ENCODE measurements at places on chromosomes 13 and 19.

- peak; percentile 52 for DNase-seq
Observed at GRCh38 chr13:62014299-62014698, 598.6 kb upstream of the PCDH20 start.

DNA sequence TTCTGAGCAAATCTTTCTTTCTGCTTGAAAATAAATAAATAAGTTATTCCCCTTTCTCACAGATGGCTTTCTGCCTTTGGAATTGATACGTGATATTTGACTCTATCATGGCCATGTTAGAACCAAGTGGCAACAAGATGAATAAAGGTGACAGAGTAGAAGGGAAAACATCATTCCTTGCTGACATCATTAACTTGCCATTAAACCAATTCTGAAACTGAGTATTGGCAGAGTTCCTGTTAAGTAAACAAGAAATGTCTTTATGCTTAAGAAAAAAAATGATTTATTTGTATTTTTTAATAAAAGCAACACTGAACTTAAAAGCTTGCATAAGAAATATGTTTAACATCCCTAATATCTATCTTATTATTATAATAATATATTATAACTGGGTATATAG is 828.1 kb downstream of the PCDH9 start:
- DNase-seq, result no peak

DNA sequence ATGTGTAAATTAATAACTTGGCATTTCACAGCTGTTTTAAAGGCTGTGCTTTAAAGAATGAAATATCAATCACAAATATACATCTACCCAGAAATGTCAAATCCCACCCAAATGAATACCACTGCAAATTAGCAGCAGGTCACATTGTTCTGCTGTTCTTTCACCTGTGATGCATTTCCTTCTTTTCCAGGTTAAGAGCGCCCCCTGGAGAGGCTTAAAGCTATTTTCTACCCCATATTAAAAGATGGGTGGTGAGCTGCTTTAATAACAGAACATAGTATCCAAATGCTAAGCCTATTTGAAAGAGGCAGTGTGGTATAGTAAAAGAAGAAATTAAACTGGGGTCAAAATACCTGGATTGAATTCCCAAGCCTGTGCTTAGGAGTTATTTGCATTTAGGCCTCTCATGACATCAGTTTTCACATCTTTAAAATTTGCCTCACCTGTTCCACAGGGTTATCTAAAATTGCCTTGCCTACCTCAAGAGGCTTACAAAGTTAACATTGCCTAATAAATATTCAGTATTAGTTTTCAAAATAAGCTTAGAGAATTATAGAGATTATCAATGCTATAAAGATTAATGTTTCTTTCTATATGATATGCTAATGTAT is 396.9 kb upstream of the SLITRK5 start:
- peak; percentile 28 for DNase-seq

DNA sequence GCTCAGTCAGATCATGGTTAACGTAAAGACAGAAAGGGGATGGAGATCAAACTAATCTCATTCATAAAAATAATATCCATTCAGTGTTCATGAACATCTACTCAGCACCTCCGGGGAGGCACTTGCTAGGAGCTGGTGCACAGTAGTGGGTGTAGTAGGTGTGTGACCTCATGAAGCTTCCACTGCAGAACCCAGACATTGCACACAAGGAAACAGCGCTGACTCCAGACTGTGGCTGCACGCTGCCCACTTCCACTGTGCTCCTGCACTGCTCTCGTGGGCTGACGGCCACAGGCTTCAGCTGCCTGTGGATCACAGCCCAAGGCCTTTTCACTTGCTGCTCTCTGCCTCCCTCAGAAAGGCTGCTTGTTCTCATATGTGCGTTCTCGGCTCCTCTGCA is 214.4 kb upstream of the ZNF507 start:
- DNase-seq, result no peak

DNA sequence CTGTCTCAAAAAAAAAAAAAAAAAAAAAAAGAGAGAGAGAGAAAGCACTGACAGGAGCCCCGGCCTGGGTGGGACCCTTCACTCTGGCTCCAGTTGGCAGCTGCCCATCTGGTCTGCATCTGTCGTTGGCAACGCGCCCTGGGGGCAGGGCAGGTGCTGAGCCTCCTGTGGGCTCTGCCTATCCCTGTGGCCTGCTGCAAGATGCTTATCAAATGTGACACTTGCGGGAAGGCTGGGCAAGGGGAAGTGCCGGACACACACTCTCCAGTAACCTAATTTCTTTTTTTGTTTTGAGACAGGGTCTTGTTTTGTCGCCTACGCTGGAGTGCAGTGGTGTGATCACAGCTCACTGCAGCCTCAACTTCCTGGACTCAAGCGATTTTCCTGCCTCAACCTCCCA is 10.7 kb upstream of the KPTN start:
- DNase-seq, result no peak

- peak; percentile 6 for DNase-seq
Observed at GRCh38 chr13:46778890-46779289, 18.1 kb downstream of the ESD start.

- peak; percentile 4 for DNase-seq
Observed at GRCh38 chr19:7545300-7545699, 9.8 kb downstream of the PNPLA6 start.

DNA sequence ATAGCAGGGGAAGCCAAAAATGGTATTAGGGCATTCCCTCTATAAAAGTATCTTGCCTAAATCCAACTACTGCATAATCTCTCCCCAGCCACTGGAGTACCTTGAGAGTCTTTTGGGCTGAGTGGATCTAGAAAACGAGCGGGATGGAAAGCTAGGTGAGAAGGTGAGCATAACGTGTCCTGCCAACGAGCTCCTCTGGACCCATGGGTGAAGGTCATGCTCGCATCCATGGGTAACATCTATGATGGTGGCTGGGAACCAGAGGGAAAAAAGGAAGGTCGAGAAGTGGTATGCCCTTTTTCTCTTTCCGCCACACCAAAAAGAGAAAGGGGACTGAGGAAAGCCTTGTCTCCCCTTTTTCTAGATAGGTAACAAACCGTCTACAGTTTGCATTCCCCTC is 63.0 kb downstream of the ZNF208 start:
- DNase-seq, result no peak

DNA sequence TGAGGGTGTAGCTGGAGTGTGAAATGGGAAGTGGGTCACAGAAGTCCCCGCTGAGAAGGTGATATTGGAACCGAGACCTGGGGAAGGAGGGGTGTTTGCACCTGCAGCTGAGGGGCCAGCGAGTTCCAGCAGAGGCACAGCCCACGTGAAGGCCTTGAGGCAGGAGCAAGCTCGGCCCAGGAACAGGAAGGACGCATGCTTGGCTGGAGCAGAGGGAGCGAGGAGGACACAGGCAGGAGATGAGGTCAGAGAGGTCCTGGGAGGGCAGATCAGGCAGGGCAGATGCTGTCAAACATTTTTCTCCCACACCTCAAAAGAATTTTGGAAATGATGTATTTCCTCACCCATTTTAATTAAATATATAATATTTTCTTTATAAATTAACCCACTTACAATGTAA is 9.3 kb downstream of the ZNF415 start:
- DNase-seq, result no peak

- no peak for DNase-seq
Observed at GRCh38 chr13:40158218-40158617, 502.8 kb downstream of the COG6 start.

- no peak for DNase-seq
Observed at GRCh38 chr19:33292595-33293254, 9.6 kb downstream of the CEBPA start.

DNA sequence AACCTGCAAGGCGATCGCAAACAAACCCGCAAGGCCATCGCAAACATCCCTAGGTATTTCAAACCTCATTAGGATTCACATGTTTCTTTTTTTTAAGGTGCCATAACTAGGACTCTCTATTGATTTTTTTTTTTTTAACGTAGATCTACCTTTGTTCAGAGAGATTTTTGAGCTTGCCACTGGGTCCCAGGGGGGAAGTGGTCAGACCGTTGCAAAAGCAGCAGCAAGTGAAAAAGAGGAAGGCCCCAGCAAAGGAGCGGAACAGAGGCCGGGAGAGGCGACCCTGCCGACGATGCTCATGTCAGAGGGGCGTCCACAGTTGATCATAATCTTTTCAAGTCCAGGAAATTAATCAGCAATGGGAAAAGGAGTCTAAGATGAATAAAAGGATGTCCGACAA is 32.7 kb upstream of the FLT1 start:
- no peak for DNase-seq

- no peak for DNase-seq
Observed at GRCh38 chr13:111577208-111577828, 256.9 kb downstream of the TEX29 start.

DNA sequence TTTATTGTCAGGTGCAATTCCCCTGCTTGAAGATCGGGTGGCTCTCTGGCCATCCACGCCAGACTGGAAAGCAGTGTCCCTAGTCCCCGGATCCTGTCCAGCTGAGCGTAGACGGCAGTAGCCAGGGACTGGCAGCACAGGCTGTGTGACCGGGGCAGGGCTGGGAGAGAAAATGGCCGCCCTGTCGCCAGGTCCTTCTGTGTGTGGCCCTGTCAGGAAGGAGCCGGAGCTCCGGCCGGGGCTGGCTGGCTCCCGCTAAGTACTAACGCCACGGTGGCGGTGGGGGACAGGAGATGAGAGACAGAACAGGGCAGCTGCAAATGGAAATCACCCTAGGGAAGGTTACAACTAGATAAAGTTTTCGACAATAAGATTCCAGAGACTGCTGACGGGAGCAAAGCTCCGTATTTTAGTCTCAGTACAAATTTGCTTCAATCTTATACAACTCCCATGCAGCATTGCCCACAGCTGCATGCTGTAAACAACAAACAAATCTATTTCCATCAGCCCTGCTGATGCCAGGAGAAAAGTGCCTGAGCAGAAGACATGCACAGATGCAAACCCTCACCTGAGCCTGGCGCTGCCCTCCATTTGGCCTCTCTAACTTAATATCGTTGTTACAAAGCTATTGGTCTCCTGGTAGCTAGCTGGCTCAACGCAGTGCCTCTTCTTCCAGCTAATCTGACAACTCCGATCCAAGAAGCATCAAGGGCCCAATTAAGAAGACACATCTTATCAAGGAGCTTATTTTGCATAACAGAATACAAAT is 253.0 kb downstream of the TSHZ3 start:
- DNase-seq, result no peak

DNA sequence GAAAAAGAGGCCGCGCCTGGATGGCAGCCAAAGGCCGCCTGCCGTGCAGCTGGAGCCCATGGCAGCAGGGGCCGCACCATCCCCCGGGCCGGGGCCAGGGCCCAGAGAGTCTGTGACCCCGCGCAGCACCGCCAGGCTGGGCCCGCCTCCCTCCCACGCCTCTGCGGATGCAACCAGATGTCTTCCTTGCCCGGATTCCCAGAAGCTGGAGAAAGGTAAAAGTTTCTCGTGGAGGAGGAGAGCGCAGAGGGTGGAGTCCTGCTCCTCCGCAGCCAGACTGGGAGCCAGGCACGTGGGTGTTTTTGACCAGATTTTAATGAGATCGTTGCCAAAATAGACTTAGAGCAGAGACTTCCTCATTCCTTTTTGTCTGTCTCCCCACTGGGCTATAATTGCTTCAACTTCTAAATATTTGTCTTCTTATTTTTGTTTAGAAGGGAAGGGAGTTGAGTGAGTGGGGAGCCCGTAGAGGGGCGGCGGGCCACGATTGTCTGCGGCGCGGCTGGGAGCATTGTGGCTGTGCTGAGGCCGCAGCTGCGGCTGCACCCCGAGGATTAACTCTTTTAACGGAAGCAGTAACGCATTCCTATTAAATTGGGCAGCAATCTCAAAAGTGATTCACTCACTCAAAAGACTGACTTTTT is 22.8 kb upstream of the NDUFS7 start:
- DNase-seq, result peak; percentile 90

DNA sequence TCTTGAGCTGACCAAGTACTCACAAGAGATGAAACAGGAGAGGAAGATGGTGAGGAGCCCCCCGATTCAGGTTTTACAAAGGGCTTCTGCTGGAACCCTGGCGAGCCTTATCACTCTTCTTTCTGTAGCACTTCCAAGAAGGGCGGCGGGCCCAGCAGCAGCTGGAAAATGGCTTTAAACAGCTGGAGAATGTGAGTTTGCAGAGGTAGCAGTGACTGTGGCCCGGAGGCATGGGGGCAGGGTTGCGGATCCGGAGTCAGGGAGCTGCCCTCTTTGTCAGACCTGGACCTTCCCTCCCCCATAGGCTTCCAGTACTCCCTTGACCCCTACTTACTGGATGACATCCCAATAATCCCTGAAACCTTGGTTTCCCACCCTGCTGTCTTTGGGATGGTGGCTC is 3.6 kb downstream of the TRIP10 start:
- no peak for DNase-seq

GRCh38 chr13:26568132-26568815 is 10.8 kb downstream of the WASF3 start:
- DNase-seq, result no peak

- no peak for DNase-seq
Observed at GRCh38 chr19:6087074-6087571, 23.2 kb downstream of the RFX2 start.

GRCh38 chr13:63851526-63851925 is 2435.9 kb upstream of the PCDH20 start:
- no peak for DNase-seq

DNA sequence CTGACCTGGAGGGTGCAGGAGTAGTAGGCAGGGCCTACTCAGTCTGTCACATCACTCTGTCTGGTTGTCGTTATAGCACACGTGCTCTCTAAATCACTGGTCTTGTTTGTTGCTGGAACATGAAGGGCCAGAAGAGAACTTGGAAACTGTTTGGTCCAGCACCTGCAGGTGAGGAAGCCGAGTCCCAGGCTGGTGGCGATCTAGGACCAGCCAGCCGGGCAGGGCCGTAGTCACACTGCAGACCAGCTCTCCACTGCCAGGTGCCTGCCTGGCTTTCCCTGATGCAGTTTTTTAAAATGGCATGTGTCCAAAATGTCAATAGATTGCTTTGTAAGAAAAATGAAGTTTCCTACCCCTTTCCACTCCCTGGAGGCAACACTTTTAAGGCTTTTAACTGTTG is 53.7 kb downstream of the GGACT start:
- no peak for DNase-seq

DNA sequence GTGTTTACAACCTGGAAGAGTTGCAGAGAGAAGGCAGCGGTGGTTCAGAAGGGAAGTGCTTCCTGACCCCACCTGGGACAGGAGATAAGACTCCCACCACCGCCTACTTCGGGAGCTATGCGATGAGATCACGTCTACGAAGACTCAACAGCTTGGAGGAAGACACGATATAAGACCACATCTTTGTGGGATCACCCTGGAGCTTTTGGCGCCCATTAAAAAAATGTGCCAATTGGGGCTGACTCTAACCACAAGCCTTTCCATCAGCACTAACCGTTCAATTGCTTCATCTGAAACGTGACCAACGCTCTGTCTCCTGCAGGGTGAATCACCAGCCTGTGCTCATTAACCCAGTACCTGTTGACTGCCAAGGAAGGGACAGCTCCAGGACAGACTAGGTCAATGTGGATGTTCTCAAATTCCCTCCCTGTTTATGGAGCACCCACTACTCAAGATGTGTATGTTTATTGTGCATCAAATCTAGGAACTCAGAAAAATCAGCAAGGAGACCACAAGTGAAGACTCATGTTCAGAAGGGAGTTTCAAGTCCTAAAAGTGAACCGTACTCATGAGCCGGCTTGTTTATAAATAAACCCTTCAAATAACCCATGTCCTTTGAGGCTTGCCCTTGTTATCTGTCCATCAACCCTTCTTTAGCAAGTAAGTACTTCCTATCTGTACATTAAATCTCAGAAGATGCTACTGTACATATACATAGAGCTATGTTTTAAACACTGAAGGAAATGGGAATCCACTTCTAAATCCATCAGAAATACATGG is 67.5 kb downstream of the LATS2 start:
- no peak for DNase-seq

- no peak for DNase-seq
Observed at GRCh38 chr19:42229301-42229854, 9.3 kb downstream of the ZNF526 start.

- no peak for DNase-seq
Observed at GRCh38 chr19:5138606-5139582, 170.0 kb downstream of the KDM4B start.

GRCh38 chr19:12766051-12766521 is 9.3 kb downstream of the HOOK2 start:
- DNase-seq, result peak; percentile 80
